ENCODE measurements at places on chromosomes 12 and 14.

DNA sequence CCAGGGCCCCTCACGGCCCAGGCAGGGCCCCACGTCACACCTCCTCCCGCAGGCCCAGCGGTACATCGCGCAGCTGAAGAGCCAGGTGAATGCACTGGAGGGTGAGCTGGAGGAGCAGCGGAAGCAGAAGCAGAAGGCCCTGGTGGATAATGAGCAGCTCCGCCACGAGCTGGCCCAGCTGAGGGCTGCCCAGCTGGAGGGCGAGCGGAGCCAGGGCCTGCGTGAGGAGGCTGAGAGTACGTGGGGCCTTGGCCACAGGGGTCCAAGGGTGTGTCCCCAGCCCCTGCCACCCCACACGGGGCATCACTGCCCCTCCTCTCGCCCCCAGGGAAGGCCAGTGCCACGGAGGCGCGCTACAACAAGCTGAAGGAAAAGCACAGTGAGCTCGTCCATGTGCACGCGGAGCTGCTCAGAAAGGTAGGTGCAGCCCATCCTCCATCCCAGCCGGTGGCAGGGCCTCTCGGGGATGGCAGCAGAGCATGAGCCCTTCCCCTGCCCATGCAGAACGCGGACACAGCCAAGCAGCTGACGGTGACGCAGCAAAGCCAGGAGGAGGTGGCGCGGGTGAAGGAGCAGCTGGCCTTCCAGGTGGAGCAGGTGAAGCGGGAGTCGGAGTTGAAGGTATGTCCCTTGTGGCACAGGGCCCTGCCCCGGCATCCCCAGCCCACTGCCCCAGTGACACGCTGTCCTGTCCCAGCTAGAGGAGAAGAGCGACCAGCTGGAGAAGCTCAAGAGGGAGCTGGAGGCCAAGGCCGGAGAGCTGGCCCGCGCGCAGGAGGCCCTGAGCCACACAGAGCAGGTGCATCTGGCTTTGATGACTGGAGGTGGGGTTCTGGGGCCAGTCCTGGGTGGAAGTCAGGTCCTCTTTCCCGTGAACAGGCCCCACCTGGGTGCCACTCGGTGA, 20.9 kb downstream of the HIP1R start:
- DNase-seq: no peak

- DNase-seq: no peak
Observed at GRCh38 chr14:73209953-73210352, 27.4 kb upstream of the PAPLN start.

DNA sequence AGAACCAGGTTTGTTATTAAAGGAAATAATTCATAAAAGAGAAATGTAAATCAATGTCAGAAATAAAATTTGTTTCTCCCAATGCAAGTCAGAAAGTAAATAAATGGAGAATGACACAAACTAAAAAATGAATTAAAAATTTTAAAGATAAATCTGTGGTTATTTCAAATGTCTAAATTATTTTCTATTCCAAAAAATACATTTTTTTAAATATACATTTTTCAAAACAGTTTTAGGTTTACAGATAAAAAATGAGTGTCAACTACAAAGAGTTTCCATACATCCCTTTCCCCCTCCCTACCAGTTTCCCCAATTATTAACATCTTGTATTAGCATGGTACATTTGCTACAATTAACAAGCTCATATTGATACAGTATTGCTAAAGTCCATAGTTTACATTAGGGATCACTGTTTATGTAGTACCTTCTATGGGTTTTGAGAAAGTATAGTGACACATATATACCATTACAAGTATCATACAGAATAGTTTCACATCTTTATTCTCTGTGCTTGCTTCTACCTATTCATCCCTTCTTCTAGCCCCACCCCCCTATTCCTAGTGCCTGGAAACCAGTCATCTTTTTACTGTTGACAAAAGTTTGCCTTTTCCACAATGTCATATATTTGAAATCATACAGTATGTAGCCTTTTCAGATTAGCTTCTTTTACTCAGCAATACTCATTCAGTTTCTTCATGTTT, 104.2 kb downstream of the RALGAPA1 start:
- no peak for DNase-seq

GRCh38 chr12:132355742-132356681, 26.6 kb upstream of the GALNT9 start:
- DNase-seq: no peak

GRCh38 chr14:91310606-91311283, 66.2 kb upstream of the GPR68 start:
- no peak for DNase-seq

GRCh38 chr14:59511916-59512575, 27.7 kb downstream of the JKAMP start:
- peak; percentile 42 for DNase-seq
